ENCODE measurements at places on chromosomes 12 and 14.

- DNase-seq, result no peak
These were observed 18.3 kb upstream of the PLEKHH1 start for GRCh38 chr14:67514650-67515385.

GRCh38 chr12:4114986-4115385 lies 158.6 kb upstream of the CCND2 start:
- no peak for DNase-seq

DNA sequence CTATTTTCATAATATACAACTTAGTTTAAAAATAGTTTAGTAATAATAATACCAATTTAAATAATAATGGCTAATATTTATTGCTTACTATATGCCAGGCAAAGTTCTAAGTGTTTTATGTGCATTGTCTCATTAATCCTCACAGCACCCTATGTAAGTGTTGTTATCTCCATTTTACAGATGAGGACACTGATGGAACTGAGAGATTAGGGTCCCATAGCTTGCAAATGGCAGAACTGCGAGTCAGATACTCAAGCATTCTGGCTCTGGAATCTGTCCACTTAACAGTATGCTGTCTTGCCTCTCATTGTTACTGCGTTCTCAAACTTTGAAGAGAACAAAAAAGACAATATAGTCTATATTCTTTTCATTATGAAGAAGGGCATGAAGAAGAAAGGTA lies 19.0 kb downstream of the AP5M1 start:
- DNase-seq, result no peak

DNA sequence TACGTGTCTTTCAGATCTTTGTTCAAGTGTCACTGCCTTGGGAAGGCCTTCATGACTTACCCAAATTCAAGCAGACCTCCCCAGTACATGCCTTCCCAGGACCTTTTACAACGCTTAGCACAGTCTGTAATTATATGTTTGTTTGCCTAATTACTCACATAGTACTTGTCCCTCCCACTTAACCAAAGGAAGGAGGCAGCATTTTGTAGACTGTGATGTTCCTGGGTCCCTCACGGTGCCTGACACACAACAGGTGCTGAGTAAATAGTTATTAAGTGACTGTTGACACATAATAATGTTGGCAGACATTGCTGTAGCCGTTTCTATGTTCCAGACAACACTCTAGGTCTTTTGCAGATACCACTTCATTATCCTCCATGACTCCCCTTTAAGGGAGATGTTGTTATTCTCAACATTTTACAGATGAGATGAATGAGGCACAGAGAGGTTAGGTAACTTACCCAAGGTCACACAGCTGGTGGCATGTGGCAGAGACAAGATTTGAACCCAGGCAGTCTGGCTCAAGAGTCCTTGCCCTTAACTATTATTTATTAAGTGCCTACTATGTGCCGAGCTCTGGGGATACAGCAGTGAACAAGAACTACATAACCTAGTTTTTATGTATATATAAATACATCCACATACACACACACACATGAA lies 130.7 kb downstream of the PHETA1 start:
- no peak for DNase-seq

- DNase-seq, result no peak
These were observed 20.0 kb downstream of the PTHLH start for GRCh38 chr12:27952510-27952909.

DNA sequence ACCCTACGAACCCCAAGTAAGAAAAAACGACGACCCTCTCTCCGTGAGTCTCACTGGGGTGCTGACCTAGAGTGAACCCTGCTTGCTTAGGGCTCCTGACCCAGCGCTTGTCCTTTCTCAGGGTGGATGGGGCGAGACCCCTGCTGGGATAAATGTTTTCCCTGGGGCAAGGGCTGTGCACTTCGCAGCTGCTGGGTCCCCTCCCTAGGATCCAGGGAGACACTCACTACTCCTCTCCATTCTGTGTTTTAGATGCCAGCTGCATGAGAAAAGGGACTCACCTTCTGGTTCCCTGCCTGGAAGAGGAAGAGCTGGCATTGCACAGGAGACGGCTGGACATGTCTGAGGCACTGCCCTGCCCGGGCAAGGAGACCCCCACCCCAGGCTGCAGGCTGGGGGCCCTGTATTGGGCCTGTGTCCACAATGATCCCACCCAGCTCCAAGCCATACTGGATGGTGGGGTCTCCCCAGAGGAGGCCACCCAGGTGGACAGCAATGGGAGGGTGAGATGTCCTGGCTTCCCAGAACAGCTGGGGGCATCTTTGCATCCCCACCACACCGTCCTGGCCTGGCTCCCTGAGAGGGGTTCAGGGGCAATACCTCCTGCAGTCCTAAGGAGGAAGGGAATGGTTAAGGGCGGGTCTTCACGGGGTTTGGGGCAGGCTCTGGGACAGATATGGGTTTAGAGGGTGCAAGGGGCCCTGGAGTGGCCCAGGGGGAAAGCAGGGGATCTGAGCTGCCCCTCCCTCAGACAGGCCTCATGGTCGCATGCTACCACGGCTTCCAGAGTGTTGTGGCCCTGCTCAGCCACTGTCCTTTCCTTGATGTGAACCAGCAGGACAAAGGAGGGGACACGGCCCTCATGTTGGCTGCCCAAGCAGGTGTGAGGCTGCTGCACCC lies 663 bp downstream of the ANKRD33 start:
- DNase-seq, result no peak

DNA sequence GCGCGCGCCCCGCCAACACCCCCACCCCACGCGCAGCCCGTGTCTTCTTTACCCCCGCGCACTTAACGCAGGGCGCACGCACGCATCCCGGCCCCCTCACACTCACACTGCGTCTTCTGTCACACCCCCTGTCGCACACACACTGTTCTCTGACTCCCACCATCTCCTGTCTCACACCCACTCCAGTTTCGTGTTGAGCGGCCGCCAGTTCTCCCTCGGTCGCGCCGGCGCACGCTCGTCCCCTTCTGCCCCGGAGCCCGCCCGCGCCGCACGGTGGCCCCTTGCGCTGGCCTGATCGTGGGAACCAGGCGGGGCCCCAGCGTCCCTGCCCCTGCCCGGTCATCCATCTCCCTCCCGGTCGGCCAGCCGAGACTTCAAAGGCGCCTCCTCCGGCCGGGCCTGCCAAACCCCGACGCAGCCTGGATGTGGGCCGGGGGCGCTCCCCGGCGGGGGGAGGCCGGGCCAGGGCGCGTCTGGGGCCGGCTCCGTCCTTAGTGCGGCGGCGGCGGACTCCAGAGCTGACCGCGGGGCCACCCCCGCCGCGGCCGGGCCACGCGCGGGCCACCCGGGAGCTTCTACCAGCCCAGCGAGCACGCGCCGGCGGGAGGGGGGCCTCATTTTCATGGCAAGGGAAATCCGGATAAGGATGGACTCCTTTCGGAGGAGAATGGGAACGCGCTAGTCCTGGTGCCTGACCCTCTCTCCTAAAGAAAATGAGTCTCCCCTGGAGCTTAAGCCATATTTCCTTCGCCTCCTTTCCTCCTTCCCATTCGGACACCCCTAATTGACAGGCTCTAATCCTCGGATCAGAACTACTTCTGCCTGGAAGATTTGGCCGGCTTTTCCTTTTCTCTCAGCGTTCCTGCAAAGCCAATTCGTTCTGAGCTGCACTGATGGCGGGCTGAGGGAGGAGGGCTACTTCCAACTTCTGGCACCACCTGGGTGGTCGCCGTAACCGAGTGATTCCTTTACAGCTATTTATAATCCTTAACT lies 82.0 kb upstream of the HMGA2 start:
- DNase-seq, result no peak

GRCh38 chr12:115354007-115354890 lies 670.3 kb upstream of the TBX3 start:
- DNase-seq, result no peak

DNA sequence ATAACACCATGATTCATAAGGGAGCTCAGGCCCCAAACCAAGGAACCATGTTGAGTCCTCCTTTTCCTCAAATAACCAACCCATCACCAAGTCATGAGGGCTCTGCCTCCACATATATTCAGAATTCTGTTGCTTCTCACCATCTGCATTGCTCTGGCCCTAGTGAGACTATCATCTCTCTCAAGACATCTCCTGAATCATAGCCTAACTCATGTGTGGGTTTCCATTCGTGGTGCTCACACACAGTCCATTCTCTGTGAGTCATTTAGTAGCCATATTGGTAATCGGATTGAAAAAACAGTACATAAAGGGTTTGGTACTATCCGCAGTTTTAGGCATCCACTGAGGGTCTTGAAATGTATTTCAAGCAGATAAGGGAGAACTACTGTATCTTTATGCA lies 5.1 kb upstream of the SLC38A2 start:
- DNase-seq, result no peak

- DNase-seq, result peak; percentile 8
These were observed 57.1 kb downstream of the ATG14 start for GRCh38 chr14:55354500-55354899.

All from NCI-H1436 treated with DMSO at 0.1 percent for 48 hours (cell line).